ENCODE measurements at places on chromosomes 3 and 15.

- DNase-seq, result no peak
Measured at GRCh38 chr3:195468391-195468776, 25.6 kb upstream of the ACAP2 start.

GRCh38 chr3:110393941-110394340, 677.7 kb upstream of the NECTIN3 start:
- DNase-seq, result no peak

- DNase-seq, result no peak
Measured at GRCh38 chr15:77013776-77014131, 18.8 kb downstream of the PSTPIP1 start.

DNA sequence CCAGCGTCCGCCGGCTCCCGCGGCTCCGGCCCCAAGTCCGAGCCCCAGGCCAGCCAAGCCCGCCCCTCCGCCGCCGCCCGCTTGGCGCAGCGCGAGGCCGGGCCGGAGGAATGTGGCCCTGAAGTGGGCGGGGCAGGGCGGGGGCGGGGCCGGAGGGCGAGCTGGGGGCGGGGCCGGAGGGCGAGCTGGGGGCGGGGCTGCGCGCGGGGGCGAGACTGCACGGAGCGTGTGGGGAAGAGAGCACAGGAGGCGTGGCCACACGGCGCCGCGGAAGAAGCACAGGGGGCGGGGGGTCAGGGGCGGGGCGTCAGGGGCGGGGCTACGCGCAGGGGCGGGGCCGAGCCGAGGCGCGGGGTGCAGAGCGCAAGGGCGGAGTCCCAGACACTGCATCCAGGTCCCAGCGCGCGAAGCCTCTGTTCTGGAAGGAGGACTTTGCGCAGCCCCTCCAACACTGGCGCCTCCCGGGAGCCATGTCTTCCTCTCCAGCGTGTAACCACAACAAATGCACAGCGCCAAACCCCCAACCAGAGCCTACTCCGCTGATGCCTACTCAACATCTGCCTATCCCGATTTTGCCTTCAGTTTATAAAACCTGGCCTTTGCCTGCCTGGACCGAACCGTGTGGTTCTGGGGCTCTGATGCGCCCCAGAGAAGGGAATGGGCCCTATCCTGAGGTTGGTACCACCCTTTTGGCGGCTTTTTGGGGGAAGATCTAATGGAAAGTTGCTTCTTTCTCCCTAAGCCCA, 105.5 kb downstream of the IQSEC1 start:
- peak; percentile 80 for DNase-seq

GRCh38 chr15:78216276-78217104, 17.9 kb downstream of the ACSBG1 start:
- no peak for DNase-seq

- DNase-seq, result peak; percentile 28
Measured at GRCh38 chr15:43134157-43134635, 810 bp downstream of the TMEM62 start.

DNA sequence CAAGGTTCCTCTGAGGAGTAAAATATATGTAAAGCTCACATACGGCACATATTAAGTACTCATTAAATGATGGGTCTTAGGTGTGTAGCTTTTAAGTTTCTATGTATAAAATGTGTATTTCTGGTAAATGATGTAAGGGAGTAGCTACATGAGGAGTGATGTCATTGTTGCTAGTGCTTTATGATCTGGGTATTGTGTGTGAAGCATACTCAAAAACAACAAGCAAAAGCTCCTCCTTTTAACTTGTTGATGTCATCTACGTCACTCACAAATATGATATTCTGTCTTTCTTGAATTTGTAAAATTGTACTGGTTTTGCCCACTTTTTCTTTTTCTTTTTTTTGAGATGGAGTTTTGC, 1.4 kb upstream of the HERC1 start:
- DNase-seq, result peak; percentile 11

- DNase-seq, result no peak
Measured at GRCh38 chr3:46068501-46068900, 41.2 kb upstream of the XCR1 start.

- no peak for DNase-seq
Measured at GRCh38 chr3:66037330-66037985, 1.3 kb downstream of the MAGI1 start.

- DNase-seq, result no peak
Measured at GRCh38 chr3:13497386-13497785, 17.3 kb downstream of the HDAC11 start.

DNA sequence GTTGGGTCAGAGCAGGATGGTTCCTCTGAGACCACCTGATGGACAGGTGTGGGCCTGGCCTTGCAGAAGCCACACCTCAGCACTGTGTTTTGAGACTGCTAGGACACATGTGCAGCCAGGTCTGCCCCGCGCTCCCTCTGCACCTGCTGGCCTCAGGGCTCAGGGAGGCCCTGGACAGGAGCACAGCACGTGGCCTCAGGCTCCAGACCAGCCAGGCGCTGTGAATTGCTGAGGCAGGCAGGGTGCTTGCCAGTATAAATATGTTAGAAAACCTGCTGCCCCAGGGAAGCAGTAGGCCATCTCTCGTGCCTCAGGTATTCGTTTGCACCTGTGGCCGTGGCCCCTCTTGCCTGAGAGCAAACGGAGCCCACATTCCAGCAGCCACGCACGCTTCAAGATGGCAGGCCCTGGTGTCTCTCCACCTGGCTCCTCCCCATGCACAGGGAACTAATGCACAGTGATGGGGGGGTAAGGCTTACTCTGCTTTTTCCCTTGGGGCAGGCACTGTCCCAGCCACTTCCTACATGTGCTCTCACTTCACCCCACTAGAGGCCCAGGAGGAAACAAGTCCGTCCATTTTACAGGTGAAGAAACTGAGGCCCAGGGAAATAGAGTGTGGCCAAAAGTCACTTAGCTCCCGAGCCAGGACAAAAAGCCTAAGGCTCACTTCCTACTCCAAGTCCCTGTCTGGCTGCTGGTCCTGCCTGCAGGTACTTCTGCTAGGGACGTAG, 20.4 kb downstream of the SEC61A1 start:
- DNase-seq, result no peak

DNA sequence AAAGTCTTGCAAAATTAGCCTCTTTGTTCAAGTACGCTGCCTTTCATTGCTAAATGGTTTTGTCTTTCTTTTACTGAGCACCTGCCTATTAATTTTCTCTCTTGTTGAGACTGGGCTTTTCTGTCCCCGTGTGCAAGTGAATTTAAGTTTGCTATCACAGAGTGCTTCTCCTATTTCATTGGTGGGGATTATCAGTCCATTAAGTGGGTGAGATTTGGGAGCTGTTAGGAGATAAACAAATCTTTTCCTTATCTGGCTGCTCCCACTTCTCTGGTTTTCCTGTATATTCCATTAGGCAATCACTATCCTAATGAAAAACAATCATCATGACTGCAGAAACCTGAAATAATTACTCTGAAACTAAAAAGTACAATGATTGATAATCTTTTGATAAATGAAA, 254.2 kb downstream of the NR1D2 start:
- no peak for DNase-seq

GRCh38 chr15:60620708-60621107, 141.8 kb upstream of the ICE2 start:
- DNase-seq, result no peak

DNA sequence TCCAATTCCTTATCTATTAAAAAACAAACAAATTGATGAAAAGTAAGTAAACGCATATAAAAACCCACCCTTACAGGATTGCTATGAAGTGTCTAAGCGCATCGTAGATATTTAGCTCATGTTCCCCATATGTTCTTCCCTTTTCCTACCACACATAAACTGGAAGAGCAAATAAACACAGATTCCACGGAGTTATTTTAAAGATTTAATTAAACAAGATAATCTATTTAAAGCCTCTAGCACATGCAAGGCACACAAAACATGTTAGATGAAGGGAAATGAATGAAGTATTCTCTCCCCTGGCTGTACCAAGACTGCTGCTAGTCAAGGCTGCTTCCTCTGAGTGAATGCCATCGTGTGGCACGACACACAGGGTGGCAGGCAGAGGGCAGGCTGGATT, 78.4 kb upstream of the FGF12 start:
- no peak for DNase-seq

DNA sequence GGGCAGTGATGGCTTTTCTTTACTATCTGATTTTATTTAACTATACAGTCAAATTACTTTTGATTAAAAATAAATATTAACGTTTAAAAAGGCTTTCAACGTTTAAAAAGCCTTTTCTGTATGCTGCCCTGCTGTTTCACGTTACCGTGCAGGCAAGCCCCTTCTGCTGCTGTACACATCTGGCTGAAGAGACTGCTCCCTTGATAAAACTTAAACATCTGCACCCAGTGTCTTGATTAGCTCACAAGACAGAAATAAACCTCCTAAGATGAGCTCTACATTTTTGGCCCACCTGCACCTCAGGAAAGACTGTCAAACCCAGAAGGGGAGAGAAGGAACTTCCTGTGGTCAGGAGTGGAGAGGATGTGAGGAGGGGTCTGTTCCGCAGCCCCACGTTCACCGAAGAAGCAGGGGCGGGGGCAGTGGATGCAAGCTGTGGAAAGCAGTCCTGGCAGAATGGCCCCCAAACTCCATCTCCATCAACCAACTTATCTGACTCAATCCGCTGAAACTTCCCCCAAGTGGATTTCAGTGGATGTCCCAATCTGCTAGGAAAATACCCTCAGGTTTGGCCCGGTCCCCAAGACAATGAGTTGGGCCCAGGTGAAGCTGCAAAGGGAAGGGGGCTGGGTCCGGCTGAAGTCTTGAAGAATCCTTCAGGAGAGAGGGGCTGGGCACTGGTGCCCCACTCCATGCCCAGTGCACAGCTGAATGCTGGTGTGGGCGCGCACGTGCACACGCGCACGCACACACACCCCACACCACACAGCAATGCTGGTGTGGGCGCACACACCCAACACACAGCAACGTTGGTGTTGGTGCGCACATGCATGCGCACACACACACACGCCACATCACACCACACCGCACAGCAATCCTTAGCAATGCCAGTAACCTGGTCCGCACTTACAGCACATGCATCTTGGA, 88.6 kb downstream of the LRIG1 start:
- DNase-seq, result peak; percentile 4
